ENCODE measurements at places on chromosomes 3 and 15. TPM values are rescaled to one million over a fixed set of nuclear protein-coding genes. Genes with fewer than 3 reads are reported as not detected.

- DNase-seq, result no peak
Measured at GRCh38 chr3:196207833-196208607, 3.2 kb downstream of the ZDHHC19 start.

GRCh38 chr3:198065897-198066296 lies 105.9 kb downstream of the LMLN start:
- DNase-seq, result no peak

The POPDC2 gene
- total RNA-seq, result 5.5 TPM

GRCh38 chr15:74269362-74270035 lies 33.4 kb downstream of the CCDC33 start:
- no peak for DNase-seq

DNA sequence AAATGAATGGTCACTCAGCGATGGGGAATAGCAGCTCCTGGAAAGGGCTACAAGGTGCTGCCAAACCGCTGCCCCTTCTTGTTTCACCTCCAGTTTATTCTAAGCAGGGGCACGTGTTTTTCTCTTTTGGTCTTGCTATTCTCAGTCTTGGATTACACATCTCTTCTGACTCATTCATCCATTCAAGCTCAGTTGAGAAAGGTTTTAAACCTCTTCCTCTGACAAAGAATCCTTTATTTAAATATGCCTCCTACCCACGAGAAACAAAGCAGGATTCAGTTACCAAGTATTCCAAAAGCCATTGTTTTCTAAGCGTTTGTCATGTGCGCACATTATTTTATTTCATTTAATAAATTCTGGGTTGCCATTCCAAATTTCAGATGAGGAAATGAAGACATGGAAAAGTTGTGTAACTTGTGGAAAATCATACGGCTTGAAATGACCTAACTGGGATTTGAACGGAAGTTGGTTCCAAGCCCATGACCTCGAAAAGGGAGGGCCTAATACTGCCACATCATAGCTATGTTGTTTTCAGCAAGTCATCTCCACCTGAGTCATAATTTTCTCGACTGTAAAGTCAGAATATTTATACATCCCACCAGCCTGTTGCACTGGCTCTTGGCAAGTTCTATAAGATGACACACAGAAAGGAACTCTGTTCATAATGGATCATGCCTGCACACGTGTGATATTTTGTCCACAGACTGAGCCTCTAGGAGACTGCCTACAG lies 292.0 kb upstream of the SLCO3A1 start:
- no peak for DNase-seq

The CD86 gene
- total RNA-seq, result 31.2 TPM

GRCh38 chr15:70084461-70084860 lies 13.3 kb downstream of the TLE3 start:
- no peak for DNase-seq

DNA sequence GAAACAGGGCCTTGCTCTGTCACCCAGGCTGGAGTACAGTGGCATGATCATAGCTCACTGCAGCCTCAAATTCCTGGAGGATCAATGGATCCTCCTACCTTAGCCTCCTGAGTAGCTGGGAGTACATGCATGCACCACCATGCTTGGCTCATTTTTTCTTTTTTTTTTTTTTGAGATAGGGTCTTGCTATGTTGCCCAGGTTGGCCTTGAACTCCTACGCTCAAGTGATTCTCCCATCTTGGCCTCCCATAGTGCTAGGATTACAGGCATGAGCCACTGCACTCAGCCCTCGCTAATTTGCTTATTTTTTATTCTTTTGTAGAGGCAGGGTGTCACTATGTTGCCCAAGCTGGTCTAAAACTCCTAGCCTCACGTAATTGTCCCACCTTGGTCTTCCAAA lies 6.0 kb upstream of the ARIH1 start:
- DNase-seq, result no peak

DNA sequence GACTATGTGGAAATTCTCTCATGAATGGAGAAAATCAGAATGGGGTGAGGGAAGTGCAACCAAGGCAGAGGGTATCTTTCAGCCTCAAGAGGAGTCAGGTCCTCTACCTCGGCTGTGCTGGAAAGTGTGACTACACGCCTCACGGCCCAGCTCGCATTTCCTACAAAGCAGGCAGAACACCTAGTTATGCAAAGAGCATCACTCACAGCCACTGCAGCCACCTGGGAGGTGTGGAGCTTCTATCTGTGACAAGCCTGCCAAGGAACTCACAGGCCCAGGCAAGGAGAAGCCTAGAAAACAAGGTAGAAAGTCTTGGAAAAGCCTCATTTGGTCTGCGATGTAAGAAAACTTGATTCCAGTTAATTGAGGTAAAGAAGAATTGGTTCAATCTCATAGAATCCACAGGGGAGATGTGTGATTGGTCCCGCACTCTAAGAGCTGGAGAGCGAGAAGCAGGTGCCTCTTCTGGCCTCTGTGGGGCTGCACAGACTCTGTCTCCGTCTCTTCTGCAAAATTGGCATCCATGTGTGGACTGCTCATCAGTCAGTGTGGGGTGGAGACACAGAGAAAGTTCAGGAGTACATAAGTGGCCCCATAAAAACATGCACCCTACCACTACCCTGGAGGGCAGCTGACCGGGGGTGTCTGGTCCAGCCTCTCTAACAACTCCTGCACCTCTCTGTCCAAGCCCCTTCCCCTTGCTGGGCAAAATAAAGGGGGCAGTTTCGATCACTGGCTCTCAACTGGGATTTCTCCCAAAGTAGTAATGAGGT lies 76.8 kb downstream of the TAMM41 start:
- no peak for DNase-seq

The PLIN1 gene
- 0.27 TPM for total RNA-seq

DNA sequence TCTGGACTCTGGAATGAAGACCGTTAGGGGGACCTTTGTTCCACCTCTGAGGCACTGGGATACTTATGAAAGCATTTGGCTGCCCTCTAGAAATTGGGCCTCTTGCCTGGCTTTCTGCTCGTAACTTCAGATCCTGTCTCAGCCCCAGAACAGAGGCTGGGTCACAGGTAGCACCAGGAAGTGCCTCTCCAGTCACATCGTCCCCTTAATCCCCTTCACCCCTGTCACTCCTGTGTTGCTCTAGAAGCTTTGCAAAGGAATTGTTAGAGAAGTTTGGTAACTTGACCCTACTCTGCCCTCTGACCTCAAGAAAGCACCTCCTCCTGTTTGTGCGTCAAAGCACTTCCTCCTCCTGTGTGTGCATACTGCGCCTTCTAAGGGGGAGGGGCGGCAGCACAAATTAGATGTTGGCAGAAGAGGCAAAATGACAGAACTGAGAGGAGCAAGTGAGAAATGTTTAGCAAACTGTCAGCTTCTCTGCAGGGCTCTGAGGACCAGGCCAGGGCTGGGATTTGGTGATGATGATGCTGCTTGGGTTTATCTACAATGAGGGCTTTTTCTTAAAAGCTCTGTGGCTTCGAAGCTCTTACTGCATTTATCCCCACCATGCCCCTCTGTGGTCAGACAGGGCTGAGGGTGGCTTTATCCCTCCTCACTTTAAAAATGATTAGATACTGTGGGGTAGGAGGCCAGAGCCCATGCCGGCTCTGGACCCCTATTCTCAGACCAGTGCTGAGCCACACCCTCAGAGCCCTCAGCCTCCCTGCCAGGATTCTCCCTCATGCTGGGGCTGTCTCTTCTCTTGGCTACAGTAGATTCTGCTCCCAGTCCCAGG lies 76.2 kb downstream of the LARS2 start:
- DNase-seq, result no peak

The LMAN1L gene
- total RNA-seq, result 2.2 TPM

The HDC gene
- total RNA-seq, result not detected

GRCh38 chr3:186432944-186433732 lies 71.1 kb upstream of the DGKG start:
- DNase-seq, result no peak

The CKMT1A gene
- total RNA-seq, result not detected

The CD200R1 gene
- total RNA-seq, result 3.3 TPM

- no peak for DNase-seq
Measured at GRCh38 chr15:57189466-57189865, 186.8 kb upstream of the CGNL1 start.

The GTF2E1 gene
- 22.1 TPM for total RNA-seq

DNA sequence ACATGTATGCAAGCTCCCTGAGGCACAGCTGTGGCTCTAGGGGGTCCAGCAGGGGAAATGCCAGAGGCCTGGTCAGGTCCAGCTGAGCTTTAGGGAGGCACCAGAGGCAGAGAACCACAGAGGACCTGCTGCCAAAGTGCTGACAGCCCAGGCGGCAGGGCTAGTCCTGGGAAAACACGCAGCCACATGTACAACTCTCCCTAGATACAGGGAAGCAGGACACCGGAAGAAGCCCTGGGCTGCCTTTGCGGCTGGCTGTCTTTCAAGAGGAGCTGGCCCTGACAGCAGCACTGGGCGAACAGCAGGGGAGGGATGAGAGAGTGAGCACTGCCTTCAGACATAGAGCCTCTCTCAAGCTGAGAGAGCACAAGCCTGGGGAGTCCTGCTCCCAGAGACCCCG lies 40.7 kb downstream of the RFT1 start:
- no peak for DNase-seq

The VIPR1 gene
- total RNA-seq, result 3.6 TPM

- DNase-seq, result no peak
Measured at GRCh38 chr15:64430000-64430735, 30.2 kb upstream of the ZNF609 start.

GRCh38 chr3:86996261-86996955 lies 5.5 kb upstream of the VGLL3 start:
- no peak for DNase-seq

DNA sequence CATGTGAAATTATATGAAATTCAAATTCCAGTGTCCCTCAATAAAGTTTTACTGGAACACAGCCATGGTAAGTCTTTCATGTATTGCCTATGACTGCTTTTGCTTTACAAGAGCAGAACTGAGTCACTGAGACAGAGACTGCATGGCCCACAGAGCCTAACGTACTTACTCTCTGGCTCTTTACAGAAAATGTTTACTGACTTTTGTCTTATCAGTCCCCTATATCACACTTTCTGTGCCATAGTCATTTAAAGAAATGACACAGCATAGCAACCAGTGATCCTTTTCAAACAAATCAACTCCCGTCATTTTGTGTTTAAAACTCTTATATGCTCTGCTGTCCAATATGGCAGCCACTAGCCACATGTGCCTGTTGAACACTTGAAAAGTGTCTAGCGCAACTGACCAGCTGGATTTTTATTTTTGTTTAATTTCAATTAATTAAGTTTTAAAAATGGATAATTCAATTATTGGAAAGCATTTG lies 129.7 kb upstream of the CDIN1 start:
- no peak for DNase-seq

DNA sequence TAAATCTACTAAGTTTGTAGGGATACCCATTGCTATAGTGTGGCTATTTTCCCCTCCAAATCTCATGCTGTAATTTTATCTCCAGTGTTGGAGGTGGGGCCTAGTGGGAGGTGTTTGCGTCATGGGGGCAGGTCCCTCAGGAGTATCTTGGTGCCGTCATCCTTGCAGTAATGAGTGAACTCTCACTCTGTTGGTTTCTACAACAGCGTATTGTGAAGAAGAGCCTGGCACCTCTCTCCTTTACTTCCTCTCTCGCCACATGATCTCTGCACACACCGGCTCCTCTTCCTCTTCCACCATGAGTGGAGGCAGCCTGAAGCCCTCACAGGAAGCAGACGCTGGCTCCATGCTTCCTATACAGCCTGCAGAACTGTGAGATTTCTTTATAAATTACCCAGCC lies 34.0 kb upstream of the TRPM1 start:
- DNase-seq, result no peak

DNA sequence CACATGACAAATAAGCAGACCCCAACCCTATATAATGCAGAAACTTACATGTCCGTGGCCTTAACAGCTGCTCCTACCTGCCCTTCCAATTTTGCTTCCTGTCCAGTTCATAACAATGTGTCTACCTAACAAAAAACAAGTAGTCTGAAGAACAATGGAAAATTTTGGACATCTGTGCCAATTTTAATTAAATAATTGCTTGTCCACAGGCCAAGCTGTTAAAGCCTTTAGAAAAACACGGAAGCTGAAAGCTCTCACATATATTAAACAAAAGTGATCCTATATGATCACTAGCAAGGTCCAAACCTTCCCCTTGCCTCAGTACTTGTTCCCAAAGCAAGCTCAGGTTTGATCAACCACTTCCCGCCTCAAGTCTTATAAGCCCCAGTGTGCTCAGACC lies 37.1 kb downstream of the MAGI1 start:
- DNase-seq, result no peak

GRCh38 chr3:81602781-81603180 lies 158.7 kb downstream of the GBE1 start:
- DNase-seq, result no peak

The KLHL6 gene
- 41.7 TPM for total RNA-seq

DNA sequence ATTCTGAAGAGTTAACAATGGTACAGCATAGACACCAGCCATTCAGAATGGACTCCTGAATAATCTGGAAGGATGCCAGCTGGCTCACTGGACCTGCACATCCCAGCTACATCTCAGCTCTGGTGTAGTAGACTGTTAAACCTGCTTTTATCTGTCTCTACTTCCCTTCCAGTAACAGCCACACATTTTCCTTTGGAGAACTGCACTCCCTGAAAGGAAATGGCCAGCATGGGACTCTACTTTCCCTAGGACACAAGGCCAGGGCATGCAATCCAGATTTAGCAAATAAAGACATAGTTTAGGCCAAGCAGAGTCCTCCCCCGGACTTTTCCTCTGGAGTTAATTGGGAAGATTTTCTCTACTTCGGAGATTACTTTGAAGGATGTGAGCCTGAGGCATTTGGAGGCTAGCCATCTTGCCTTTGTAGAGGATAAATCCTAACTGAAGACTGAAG lies 82.7 kb upstream of the TCF12 start:
- DNase-seq, result no peak

The CPN2 gene
- total RNA-seq, result not detected

GRCh38 chr3:32684029-32684799 lies 774 bp upstream of the CNOT10 start:
- no peak for DNase-seq

Measured in activated B cell treated with CpG ODN at 0.5 μM for 24 hours (primary cell).